Activated CD4-positive, alpha-beta T cell treated with anti-CD3 and anti-CD28 coated beads, Interleukin-2, amount 50 U/mL, for 4 hours (primary cell): ENCODE measurements at places on chromosomes 13 and 19.

- DNase-seq = no peak
Observed at GRCh38 chr19:39878398-39878797, 32.2 kb upstream of the FBL start.

GRCh38 chr19:39265321-39265916 lies 2.8 kb upstream of the IFNL2 start:
- no peak for DNase-seq

DNA sequence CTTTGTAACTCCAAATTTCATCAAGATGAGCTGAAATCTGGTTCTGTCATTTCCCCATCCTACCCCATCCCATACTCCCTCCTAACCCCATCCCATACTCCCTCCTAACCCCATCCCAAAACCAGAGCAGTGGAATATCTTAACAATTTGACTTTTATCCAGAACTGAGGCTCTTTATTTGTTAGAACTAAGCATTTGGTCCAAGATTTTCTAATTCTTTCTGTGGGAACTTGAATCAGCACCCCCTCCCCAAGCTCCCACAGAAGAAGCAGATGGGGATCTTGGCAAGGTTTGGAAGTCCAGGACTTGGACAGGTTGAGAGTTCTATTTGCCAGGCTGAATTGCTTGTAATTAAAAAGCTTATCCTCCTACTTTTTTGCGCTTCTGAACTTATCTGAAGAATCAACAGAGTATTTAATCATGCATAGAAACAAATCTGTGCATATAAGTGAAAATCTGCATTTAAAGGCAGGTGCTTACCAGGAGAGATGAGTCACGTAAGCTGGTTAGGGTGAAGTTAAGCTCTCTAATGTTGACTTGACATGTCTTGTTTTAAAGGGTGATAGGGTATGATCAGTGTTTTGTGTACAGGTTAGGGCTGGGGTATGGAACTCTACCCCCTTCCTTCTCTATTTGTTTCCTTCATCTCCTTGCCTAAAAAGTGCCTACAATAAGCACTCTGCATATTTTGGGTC lies 111.1 kb downstream of the COG6 start:
- no peak for DNase-seq

DNA sequence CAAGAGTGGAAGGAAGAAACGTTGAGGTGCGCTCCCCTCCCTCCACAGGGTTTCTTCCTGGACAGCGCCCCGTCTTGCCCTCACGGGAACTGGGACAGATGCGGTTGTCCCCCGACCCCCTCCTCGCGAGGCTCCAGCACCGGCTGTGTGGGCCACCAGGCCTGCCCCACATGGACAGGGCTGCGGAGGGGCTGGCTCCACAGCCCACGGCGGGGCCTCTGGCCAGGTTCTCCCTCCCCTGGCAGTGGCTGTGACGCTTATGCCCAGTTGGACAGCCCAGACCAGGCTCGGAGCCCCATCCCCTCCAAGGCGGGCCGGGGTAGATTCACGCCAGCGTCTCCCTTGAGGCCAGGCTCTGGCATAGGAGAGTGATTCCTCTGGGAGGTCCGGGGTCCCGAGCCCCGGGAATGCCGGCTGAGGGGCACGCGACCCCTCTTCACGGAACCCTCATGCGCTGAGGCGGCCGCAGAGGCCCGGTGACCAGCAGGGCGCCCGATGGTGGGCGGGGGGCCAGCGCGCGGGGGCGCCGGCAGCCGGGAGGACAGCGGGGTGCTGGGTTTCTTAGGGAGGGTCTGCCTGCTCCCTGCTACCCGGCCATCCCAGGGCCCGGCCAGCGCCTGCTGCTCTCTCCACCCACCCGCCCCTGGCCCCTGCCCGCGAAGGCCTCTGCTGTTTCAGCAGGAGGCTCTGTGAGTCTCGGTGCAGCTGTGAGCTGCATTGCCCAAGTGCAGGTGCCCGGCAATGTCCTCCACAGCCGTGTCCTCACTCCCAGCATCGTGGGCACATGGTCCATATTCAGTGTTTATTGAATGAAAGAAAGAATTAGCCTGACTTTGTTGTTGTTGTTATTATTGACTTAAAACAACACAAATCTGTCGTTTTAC lies 20.3 kb upstream of the GAS6 start:
- no peak for DNase-seq

- no peak for DNase-seq
Observed at GRCh38 chr13:27522847-27523246, 72.5 kb upstream of the MTIF3 start.

GRCh38 chr13:46168783-46169182 lies 13.2 kb downstream of the LCP1 start:
- DNase-seq = no peak

GRCh38 chr19:1047696-1048147 lies 7.8 kb downstream of the ABCA7 start:
- no peak for DNase-seq

- DNase-seq = no peak
Observed at GRCh38 chr13:76213423-76213904, 577.3 kb downstream of the LMO7 start.

GRCh38 chr13:66305961-66306617 lies 924.0 kb downstream of the PCDH9 start:
- DNase-seq = no peak

DNA sequence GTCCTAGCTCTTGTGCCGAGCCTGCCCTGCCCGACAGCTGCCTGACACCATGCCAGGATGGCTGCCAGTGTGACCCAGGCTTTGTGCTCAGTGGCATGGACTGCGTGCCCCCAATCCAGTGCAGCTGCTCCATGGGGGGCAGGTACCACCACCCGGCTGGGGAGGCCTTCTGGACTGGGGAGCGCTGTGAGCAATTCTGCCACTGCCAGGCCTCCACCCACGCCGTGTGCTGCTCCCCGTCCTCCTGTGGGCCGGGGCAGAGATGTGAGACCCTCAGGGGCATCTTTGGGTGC lies 9.4 kb upstream of the FXYD3 start:
- no peak for DNase-seq

DNA sequence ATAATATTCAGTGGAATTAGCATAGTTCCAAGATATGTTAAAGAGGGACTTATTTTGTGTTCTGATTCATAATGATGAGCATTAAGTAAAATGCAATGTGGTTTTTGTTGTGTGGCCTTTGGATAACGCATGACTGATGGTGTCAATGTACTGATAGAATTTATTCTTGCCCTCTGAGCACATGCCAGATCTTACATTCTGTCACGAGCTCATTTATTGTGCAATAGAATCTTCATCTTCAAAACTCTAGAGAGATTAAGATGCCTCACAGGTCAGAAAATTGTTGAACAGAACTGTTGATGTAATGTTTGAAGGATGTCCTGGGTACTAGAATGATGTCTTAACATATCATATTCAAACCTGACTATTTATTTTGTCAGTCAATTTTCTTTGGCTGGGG lies 148.0 kb upstream of the HTR2A start:
- no peak for DNase-seq

GRCh38 chr19:33110137-33110910 lies 21.6 kb upstream of the WDR88 start:
- no peak for DNase-seq

GRCh38 chr13:85657942-85658341 lies 141.3 kb downstream of the SLITRK6 start:
- no peak for DNase-seq

DNA sequence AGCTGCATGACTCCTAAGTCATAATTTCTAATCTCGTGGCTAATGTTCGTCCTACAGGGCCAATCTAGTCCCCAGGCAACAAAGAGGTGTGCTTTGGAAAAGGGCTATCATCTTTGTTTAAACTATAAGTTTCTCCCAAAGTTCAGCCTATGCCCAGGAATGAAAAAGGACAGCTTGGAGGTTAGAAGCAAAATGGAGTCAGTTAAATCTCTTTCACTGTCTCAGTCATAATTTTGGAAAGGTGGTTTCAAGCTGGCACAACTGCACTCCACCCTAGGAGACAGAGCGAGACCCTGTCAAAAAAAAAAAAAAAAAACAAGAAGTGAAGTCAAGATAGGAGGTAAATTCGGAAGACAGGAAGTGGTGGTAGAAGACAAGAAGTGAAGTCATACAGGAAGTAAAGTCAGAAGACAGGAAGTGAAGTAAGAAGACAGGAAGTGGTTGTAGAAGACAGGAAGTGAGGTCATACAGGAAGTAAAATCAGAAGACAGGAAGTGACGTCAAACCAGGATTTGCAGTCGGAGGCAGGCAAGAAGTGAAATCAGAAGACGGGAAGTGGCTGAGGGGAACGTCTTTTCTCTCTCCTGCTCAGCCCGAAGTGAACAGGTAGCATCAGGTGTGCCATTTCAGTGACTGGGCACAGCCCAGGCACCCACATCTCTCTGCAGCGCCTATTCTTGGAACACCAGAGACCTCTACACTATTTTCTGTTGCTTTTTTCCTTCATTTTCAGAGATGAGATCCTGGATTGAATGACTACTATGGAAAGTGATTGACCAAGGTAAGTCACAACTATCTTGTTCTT lies 32.2 kb downstream of the GP6 start:
- DNase-seq = peak; percentile 4

DNA sequence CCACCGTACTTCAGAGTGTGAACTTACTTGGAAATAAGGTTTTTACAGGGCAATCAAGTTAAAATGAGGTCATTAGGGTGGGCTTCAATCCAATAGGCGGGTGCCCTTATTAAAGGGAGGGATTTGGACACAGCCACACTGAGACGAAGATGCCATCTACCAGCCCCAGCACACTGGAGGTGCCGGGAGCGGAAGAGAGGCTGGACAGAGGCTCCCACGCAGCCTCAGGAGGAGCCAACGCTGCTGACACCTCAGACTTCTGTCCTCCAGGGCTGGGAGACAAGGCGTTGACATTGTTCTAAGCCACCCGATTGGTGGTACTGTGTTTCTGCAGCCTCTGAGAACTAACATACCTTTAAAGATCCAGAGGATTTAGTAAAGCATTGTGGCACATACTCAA lies 12.6 kb upstream of the RAB20 start:
- DNase-seq = no peak

DNA sequence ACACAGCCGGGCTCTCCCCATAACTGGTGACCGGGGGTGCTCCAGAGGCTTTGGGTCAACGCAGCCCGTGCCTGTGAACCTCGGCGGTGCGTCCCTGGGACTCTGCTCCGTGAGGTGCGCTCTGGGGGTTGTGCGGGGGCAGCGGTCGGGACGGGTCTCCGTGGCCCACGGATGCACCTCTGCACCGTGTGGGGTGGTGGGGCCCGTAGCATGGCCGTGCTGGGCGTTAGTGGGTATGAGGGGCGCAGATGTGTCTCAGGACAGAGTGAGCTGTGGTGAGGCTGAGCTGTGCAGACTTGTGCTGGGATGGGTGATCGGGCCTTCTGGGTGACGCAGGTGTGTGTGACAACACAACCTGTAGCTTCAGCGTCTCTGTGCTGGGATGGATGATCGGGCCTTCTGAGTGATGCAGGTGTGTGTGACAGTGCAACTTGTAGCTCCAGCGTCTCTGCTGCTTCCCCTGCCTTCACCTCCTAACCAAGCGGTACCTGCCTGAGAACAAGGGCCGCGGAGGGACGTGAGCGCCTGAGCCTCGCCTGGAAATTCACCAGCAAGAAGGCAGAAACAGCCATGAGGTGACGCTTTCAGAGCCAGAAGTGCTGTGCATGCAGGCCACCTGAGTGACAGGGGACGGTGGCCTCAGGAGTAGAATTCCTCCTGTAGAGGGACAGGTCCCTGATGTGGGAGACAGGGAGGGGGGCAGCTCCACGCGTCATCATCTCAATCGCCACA lies 599 bp downstream of the ZNF331 start:
- no peak for DNase-seq

DNA sequence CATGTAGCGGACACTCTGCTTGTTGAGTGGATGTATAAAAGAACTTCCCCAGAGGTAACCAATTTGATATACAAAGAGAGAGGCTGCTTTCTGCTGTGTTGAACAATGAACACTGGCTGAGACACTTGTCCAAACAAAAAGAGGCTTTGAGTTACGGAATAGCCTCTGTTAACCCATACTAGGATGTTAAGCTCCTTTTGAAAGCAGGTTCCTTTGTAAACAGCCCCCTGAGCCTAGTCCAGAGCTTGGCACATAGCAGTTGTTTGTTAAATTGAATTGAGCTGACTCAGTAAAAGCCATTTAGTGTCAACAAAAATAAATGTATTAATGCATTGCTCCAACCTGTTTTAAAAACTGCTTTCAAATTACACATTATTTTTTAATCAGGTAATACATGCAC lies 200.1 kb downstream of the MZT1 start:
- no peak for DNase-seq

GRCh38 chr19:33435706-33436359 lies 62.3 kb downstream of the CEBPG start:
- DNase-seq = no peak

- DNase-seq = no peak
Observed at GRCh38 chr19:2623798-2624197, 78.7 kb downstream of the GNG7 start.

- DNase-seq = no peak
Observed at GRCh38 chr13:23671897-23672296, 101.7 kb downstream of the TNFRSF19 start.

- DNase-seq = no peak
Observed at GRCh38 chr13:35695448-35695770, 218.9 kb upstream of the MAB21L1 start.

DNA sequence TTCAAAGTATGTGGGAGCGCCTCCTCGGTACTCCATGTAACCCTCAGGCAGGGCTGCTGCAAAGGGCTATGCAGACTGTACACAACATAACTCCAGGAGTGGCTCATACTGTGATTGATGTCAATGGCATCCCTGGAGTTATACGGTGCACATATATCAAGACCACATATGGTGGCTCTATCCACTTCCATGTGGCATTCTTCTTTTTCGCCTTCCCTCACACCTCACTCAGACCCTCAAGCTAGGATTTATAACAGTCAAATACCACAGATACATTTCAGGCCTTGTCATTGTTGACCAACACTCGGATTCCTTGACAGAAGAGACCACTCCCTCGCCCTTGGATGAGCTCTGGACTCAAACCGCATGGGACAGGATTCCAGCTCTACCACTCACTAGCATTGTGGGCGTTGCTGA lies 11.3 kb upstream of the UBL3 start:
- DNase-seq = no peak

DNA sequence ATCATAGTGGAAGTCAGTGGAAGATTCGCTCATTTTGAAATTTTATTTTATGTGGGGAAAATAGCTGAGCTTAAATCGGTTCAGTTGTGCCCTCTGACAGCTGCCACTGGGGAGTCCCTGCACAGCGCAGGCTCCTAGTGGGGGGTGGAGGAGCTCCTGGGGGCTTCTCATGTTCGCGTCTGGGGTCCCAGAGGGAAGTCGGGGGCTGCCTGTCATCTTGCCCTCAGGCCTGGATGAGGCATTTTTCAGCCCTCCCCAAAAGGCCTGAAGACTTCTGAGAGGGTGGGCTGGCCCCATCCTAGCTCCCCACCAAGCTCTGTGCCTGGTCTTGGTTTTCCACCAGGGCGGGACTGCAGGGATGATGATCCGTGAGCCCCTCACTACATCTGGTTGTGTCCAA lies 82.1 kb downstream of the CHST8 start:
- DNase-seq = no peak

- no peak for DNase-seq
Observed at GRCh38 chr13:26881154-26881553, 120.6 kb upstream of the GPR12 start.

DNA sequence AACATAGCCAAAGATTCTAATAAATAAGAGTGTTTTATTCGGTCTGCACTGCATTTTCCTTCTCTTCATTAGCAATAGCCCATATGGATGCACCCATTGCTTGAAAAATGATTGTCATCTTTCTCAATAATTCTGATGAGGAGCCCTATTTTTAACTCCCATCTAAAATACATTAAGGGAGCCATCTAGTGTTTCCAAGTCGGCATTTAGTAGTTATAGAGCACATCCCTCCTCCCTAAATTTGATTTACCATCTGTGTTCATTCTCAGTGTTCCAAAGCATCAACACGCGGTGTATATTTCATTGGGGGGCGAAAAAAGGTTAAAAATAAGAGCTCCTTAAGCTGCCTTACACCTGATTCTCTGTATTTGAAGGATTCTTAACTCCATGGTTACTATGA lies 119.2 kb upstream of the IPO5 start:
- DNase-seq = no peak

GRCh38 chr13:82822935-82823334 lies 1059.3 kb downstream of the SLITRK1 start:
- DNase-seq = no peak
